ENCODE measurements at places on chromosomes 16 and 17.

- DNase-seq: no peak
Observed at GRCh38 chr16:87325423-87325858, 8.2 kb upstream of the C16orf95 start.

GRCh38 chr17:79631640-79632431 lies 21.0 kb upstream of the RBFOX3 start:
- DNase-seq: no peak

DNA sequence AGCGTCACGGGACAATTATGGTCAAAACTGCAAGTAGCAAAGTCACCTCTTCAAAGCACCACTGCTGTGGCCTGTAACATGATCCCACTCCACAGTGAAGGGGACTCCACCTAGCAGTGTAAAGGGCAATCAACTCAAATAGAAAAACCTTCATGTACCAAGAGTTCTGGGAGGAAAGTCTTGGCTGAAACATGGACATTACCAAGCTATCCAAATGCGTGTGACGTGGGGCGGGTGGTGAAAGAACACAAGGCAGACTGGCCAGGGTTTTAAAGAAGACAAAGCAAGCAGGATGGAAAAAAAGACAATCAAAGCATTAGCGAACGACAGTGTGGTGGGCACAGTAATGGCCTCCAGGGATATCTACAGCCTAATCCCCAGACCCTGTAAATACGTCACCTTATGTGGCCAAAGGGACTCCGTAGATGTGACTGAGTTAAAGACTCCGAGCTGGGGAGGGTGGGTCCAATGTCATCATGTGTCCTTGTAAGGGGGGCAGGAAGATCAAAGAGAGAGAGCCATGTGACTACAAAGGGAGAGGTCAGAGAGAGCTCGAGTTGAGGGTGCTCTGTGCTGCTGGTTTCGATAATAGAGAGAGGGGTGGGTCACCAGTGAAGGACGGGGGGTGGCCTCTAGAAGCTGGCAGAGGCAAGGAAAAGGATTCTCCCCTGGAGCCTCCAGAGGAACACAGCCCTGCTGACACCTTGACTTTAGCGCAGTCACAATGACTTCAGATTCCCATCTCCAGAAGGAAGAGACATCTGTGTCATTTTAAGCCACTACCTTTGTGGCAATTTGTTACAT lies 6.0 kb downstream of the HSDL1 start:
- peak; percentile 53 for DNase-seq

- DNase-seq: no peak
Observed at GRCh38 chr17:35245196-35245486, 2.3 kb downstream of the SLFN5 start.

DNA sequence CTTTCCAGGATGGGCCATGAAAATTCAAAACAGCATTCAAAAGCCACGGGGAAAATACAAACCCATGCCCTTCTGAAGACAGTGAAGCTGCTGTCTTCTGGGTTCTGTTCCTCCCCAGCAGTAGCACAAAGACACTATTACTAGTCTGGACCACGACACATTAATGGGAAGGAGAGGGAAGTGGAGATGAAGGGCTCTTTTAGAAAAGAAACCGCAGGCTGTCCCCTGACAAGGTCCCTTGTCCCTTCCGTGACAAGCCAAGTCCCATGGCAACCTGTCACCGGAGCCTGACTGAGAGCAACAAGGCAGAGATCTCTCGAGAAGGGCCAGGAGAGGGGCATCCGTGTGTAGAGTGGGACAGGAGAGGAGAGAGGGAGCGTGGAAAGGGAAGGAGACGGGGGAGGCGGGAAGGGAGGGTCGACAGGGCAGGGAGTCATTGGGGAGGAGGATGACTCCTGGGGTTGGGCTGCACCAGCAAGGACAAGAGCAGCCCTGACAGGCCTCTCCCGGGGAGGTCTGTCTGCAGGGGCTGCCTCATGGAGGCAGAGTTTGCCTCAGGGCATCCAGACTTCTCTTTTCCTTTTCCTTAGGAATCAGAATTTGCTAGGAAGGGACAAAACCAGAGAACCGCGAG lies 436.2 kb downstream of the SLC39A11 start:
- DNase-seq: no peak

GRCh38 chr16:20740007-20740883 lies 1.4 kb downstream of the THUMPD1 start:
- no peak for DNase-seq

DNA sequence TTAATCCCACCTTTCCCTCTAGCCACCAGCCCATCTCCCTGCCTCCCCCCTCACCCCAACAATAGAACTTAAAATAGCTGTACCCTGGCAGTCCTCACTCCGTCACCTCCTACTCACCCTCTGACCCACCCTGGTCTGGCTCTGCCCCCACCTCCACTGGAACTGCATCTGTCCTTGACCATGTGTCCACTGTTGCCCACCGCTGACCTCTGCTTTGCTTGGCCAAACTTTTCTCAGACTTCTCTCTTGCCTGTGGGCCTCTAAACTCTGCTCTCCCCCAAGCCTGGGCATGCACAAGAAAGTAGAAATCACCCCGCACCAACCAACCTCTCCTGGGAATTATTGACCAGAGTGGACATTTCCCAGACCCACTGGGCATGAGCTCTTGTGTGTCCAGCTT lies 169.8 kb downstream of the WSCD1 start:
- no peak for DNase-seq

GRCh38 chr16:56985288-56985961 lies 3.9 kb upstream of the NLRC5 start:
- no peak for DNase-seq
